ENCODE measurements at places on chromosomes 1 and 21.

DNA sequence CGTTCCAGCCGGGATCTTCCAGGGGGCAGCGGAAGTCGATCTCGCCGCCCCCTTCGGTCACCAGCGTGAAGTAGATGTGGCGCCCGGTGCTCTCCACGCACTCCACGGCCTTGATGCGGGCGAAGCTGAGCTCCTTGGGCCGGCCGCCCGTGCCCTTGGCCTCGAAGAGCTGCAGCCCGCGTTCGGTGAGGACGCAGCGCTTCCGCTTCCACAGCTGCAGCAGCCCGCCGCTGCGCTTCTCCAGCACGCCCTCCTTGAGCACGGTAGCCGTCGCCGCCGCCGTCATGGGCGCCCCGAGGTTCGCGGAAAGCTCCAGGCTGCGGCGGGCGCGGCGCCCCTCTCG is 516 bp downstream of the PHLDA3 start:
- DNase-seq: no peak

DNA sequence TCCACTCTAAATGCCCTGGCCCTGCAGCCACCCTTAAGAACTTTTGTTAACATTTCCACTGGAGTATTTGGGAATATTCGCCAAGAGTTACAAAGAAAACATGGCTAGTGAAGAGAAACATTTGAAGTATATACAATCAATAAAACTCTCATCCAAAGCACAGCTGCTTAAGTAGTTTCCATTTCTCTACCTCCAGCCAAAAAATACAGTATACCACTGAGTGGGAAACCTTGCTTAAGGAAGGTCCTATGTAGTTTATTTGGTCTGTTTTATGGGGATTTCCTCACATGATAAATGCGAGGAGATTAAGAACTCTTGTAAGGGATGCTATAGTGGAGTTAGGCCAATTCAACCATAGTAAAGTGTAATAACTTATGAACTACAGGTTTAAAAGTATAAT is 382.5 kb downstream of the NEGR1 start:
- DNase-seq: no peak

DNA sequence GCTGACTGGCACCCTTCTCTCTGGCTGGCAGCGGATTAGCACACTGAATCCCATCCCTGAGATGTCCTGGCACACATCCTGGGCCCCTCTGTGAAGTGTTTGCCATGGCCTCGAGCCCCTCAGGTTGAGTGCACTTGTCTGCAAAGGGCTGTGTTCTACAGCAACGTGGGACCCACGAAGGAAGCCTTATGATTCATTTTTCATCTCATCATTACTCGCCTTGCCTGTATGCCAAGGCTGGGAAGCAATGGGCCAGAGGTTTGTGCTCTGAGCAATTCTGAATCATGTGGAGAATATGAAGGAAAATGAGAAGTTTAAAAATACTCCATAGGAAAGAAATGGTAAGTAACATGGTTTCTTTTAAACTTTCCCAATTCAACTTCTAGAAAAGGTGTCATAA is 124.8 kb upstream of the LMO4 start:
- DNase-seq: no peak

DNA sequence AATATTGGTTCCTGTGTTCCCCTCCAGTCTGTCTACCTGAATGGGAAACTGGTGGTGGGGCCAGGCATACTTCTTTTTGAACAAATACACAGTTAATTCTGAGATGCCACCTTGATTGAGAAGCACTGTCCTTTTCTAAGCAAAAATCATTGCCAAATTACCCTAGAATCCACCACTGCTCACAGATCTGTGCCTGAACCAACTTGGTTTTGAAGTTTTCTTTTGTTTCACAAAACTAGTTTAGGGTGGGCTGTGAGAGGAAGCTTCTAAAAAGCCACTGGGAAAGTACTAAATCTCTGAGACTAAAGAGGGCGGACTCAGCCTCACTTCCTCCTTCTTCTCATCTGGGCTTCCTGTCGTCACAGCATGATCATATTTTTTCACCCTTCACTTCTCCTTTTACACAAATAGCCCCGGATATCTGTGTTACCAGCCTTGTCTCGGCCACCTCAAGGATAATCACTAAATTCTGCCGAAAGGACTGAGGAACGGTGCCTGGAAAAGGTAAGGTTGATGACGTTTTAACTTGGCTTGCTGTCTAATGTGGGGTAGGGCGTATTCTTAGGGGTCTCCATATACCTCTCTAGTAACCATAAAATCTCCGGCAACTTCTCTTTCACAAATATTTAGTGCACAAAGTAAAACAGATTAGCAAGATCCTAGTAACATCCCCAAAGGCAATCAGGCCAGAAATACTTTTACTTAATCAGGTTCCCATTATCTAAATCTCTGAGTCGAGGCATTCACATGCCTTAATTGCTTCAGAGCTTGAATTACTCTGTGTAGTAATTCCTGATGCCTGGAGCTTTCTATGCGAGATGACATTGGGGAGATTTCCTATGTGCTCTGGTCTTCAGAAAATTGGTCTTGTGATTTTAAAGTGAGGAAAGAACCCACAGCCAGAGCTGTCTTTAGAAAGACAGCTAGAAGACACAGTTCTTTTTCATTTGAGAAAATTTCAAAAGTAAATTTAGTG is at the start of gene CD53:
Gene CD53 (plus strand): TSS at position 404 of the 976 bp plus-strand sequence. CDS start 18,261 bp downstream, outside the sequence.
- no peak for DNase-seq

- no peak for DNase-seq
Measured at GRCh38 chr21:45863267-45863666, 118.3 kb upstream of the COL6A1 start.

GRCh38 chr1:225253784-225254183 is 174.1 kb downstream of the LBR start:
- DNase-seq: no peak

DNA sequence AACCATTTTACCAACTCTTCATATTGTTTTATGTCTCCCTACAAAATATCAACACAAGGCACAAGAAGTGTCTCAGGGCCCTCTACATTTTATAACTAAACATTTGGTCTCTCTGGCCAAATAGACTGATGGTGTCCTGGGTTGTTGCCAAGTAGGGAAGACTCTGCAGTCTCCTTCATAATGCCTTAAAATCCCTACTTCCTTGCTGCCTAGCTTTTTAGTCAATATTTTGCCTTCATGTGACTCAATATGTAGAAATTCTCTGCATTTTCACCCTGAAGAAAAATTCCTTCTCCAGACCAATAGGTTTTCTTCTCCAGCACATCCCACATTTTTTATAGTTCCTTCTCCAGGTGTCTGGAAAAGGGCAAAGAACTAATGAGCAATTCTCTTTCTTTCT is 72.6 kb upstream of the IPO9 start:
- DNase-seq: no peak

DNA sequence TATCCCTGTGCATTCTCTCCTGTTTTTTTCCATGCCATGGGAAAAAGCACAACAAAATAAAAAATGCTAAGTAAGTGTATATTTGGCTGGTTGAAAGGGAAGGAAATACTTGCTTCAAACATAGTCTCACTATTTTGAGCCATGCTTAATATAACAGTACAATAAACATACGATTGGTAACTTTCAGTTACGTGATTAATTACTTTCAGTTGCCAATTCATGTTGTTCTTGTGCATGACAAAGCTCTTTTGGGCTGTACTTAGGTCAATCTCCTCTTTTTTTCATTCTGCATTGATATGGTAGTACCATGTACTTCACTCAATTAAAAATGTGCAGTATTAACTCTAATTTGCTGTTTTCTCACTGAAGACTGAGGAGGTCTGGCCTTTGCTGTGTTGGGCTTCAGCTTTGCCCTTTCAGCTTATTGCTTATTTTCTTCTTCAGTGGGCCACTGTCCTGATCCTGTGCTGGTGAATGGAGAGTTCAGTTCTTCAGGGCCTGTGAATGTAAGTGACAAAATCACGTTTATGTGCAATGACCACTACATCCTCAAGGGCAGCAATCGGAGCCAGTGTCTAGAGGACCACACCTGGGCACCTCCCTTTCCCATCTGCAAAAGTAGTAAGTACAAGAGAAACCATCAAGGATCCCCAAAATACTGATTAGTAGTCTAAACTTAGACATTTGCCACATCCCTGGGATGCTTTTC is 2.7 kb downstream of the C4BPB start:
- no peak for DNase-seq

- DNase-seq: no peak
Measured at GRCh38 chr1:93692451-93692861, 10.8 kb upstream of the BCAR3 start.

DNA sequence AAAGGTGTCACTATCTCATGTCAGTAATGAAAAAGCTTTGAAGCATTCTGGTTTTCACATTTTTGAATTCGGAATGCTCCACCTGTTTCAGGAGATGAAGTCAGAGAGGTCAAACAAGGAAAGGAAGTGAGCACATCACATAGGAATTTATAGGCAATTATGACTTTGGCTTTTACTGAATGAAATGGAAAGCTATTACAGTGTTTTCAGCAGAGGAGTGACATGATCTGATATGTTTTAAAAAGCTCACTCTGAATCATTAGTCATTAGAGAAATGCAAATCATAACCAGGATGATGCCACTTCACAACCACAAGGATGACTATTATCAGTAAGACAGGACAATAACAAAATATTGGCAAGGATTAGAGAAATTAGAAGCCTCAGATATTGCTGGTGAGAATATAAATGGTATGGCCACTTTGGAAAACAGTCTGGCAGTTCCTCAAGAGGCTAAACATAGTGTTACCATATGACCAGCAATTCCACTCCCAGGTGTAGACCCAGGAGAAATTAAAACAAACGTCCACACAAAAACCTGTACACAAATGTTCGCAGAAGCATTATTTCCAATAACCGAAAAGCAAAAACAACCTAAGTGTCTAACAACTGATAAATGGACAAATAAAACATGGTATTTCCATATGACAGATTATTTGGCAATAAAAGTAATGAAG is 7.5 kb downstream of the TAF1A start:
- DNase-seq: no peak

GRCh38 chr1:17826165-17826488 is 71.0 kb downstream of the ACTL8 start:
- no peak for DNase-seq

GRCh38 chr1:44619261-44619900 is 54.9 kb downstream of the TMEM53 start:
- no peak for DNase-seq

DNA sequence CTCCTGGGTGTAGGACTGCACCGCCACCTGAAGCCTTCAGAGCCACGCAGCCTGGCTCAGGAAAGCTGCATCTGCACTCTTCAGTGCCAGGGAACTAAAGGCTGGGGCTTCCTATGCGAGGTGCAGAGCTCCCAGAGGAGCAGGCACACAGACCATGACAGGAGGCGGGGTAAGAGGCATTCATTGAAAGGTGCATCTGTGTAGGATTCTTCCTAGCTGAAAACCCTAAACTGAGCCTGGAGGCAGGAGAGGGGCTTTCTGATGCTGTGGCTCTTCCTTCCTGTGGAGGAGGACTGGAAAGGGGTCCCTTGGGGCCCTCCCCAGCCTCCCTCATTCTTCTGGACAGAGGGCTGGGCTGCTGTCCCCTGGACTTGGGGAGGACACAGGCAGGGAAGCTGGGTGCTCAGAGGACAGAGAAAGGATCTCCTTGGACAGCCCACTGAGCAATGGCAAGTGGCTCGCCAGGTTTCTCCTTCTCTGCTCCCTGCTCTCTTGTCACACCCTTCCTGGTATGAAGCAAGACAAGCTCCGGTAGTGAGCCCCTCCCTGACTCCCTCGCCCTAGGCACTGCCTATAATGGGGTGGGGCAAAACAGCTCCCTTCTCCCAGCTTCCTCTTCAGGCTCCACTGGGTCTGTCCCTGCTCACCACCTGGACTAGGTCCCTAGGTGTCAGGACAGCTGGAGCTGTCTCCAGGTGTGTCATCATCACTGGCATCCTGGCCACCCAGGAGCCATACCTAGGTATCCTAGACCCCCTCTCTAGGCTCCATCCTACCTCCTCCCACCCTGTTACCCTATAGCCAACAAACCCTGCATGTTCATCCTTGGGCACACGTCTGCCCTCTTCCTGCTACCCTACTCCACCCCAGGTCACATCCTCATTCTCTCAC is 20.0 kb downstream of the S100A6 start:
- no peak for DNase-seq

DNA sequence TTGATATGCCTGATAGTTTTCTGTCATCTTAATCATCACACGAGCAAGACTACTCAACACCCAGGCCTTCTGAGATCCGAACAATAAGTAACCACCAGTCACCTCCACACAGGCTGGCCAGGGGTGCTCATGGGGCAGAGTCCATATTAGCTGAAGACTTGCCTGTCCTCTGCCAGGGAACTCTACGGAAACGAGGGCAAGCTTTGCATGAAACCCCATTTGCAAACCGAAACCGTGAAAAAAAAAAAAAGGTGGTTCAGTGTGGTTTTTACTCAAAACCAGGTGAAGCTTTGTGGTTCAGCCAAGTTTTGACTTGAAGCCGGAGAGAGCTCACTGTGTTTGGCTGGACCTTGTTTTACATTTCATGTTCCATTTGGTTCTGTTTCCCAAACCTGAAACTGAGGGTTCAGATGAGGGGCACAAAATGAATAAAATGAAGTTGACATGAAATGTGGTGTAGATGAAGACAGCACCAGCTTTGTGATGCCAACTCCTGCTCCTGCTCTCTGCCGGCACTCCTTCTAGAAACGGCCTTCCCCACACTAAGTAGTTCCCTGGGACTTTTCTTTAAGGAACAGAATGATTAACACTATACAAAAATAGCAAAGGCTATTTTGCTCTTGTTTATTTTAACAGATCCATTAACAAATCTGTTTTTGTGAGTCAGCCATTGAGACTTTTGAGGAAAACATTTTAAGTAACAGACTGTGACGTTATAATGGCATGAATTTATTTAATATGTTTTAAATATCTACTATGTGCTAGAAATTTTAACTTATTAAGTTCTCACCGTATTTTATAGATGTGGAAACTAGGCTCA is 74.7 kb downstream of the RUNX1 start:
- DNase-seq: no peak

- no peak for DNase-seq
Measured at GRCh38 chr1:2003541-2004131, at the start of gene CFAP74. Gene CFAP74 (minus strand): TSS chr1:2003786. CDS start chr1:1990956, 12,830 bp downstream.

DNA sequence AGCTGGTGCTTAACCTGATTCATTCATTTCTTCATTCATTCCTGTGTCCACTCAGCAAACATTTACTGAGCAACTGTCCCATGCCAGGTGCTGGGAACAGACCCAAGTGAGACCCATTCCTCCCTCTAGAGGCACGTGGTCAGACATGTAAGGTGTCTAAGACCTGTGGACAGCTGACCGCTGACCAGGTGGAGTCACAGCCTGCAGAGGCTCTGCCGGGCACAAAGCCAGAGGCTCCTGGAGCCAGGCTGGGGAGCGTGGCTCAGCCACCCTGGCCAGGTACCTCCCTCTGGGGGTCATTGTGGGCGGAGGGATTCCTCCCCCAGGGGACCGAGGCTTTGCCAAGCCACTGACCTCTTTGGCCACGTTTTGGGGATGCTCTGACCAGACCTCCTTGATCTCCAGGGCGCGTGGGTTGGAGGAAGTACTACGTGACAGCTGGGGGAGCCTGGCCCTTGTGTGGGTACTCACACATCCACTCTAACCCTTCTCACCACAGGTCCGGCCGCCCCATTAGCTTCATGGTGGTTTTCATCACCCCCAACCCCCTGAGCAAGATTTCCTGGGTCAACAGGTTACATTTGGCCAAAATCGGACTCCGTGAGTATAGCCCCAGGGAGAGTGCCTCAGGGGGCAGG is 100.3 kb downstream of the ARHGEF10L start:
- no peak for DNase-seq

GRCh38 chr1:41530411-41530810 is 45.9 kb upstream of the EDN2 start:
- no peak for DNase-seq

DNA sequence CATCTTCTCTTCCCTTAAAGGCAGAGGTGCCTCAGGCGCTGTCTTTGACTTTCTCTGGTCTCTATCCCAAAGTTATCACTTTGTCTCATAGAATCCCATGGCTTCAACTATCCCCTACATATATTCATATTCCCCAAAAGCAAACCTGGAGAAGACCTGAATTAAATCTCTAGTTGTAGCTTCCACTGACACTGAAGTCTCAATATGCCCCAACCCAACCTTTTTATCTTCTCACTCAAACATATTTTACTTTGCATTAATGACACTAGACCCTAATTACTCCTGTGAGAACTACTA is 354.5 kb upstream of the DUSP10 start:
- no peak for DNase-seq
